ENCODE measurements at places on chromosomes 3 and 15.

DNA sequence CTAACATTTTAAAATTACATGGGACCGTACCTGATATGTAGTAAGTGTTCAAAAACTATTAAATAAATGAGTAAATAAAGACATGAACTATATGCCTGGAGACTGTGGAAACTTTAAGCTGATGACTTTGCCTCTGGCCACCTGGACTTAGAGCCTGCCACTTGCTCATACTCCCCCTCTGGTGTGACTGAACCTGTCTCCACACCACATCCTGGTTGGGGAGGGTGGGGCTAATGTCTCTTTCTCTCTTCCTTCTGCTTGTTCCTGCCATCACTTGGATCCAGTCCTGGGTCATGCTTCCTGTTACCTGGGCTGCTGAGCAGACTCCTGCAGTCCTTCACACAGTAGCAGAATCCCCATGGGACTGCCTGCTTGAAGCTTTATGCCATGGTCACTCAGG is 8.2 kb upstream of the TMEM158 start:
- no peak for DNase-seq
- H3K4me1 ChIP-seq: no peaks in the 10 kb centered on the region

DNA sequence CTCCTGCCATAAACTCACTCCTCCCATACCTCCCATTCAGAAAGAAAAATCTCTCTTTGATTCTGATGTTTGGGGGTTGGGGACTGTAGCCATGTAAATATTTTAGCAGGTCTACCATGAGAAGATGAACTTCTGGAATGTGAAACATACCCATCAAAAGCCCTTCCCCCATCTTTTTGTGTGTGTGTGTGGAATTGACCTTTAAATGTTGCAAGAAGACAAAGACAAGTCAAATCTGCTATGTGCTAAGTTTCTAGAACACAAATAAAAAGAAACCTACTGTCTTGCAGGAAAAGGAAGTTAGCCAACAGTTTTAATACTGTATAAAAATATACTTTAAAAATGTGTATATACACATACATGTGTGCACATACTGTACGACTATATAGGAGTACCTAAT is 29.7 kb upstream of the USP50 start:
- DNase-seq: no peak
- peaks cover 8% of the 10 kb centered on the region for H3K36me3 ChIP-seq
- H3K4me1 ChIP-seq: peaks cover 8% of the 10 kb centered on the region

DNA sequence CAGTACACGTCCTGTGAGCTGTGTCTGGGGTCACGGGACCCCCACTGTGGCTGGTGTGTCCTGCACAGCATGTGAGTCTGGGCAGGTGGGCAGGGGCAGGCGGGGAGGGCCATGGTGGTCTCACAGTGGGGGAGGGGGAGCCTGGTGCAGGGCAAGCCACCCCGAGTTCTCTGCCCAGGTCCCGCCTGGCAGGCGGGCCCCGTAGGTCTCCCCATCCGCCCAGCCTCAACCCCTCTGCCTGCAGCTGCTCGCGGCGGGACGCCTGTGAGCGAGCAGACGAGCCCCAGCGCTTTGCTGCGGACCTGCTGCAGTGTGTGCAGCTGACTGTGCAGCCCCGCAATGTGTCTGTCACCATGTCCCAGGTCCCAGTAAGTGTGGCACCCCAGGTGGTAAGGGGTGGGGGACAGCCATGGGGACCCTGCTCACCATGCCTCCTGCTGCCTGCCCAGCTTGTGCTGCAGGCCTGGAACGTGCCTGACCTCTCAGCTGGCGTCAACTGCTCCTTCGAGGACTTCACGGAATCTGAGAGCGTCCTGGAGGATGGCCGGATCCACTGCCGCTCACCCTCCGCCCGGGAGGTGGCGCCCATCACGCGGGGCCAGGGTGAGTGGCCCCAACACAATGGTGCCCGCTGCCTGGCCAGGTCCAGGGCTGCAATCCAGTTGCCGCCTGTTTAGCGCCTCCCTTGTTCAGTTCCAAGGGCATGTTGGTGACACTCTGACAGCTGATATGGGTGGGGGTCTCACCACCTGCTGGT is 21.9 kb downstream of the PLXNA1 start:
- no peaks in the 10 kb centered on the region for H3K36me3 ChIP-seq
- no peak overlapping the region for H3K27ac ChIP-seq
- H3K4me3 ChIP-seq: no peak overlapping the region
- no peaks in the 10 kb centered on the region for H3K4me1 ChIP-seq
- no peaks in the 10 kb centered on the region for H3K27me3 ChIP-seq
- DNase-seq: no peak

- peaks cover 11% of the 10 kb centered on the region for H3K4me1 ChIP-seq
- H3K4me3 ChIP-seq: no peak overlapping the region
- no peak overlapping the region for H3K27ac ChIP-seq
- DNase-seq: no peak
- H3K36me3 ChIP-seq: no peaks in the 10 kb centered on the region
Observed at GRCh38 chr15:62071711-62072308, 5.0 kb downstream of the C2CD4A start.

GRCh38 chr15:44710236-44711095 is 657 bp downstream of the PATL2 start:
- peaks cover 25% of the 10 kb centered on the region for H3K27me3 ChIP-seq
- peaks cover 45% of the 10 kb centered on the region for H3K4me1 ChIP-seq
- peaks cover 72% of the 10 kb centered on the region for H3K36me3 ChIP-seq
- DNase-seq: no peak
- peak overlapping the region; percentile 100 for H3K27ac ChIP-seq
- peak overlapping the region; percentile 98 for H3K4me3 ChIP-seq

GRCh38 chr3:37219266-37219665 is 44.9 kb upstream of the LRRFIP2 start:
- H3K4me1 ChIP-seq: peaks cover 9% of the 10 kb centered on the region
- H3K27ac ChIP-seq: no peak overlapping the region
- no peak overlapping the region for H3K4me3 ChIP-seq
- peaks cover 6% of the 10 kb centered on the region for H3K27me3 ChIP-seq
- H3K36me3 ChIP-seq: no peaks in the 10 kb centered on the region
